Cardiac muscle cell (in vitro differentiated cells and primary cell): ENCODE measurements at places on chromosomes 13 and 19. TPM values are rescaled to one million over a fixed set of nuclear protein-coding genes. Genes with fewer than 3 reads are reported as not detected.

Gene RYR1
- 0.71 and 3.5 TPM in 2 replicates for polyA plus RNA-seq

Gene HPN
- polyA plus RNA-seq, result 21.3 and 43.7 TPM in 2 replicates

Gene DIRAS1
- 3.1 and 3.3 TPM in 2 replicates for polyA plus RNA-seq

Gene PCP2
- polyA plus RNA-seq, result 0.34 and 0.70 TPM in 2 replicates

Gene CPB2
- not detected in 2 replicates for polyA plus RNA-seq

Gene C1QTNF9B
- 0.72 and 0.97 TPM in 2 replicates for polyA plus RNA-seq
